Activated CD8-positive, alpha-beta memory T cell treated with anti-CD3 and anti-CD28 coated beads for 1 hour (primary cell): ENCODE measurements at places on chromosomes 2 and 18.

- DNase-seq = no peak
These were observed 156.1 kb upstream of the SLC39A10 start for GRCh38 chr2:195500879-195501278.

DNA sequence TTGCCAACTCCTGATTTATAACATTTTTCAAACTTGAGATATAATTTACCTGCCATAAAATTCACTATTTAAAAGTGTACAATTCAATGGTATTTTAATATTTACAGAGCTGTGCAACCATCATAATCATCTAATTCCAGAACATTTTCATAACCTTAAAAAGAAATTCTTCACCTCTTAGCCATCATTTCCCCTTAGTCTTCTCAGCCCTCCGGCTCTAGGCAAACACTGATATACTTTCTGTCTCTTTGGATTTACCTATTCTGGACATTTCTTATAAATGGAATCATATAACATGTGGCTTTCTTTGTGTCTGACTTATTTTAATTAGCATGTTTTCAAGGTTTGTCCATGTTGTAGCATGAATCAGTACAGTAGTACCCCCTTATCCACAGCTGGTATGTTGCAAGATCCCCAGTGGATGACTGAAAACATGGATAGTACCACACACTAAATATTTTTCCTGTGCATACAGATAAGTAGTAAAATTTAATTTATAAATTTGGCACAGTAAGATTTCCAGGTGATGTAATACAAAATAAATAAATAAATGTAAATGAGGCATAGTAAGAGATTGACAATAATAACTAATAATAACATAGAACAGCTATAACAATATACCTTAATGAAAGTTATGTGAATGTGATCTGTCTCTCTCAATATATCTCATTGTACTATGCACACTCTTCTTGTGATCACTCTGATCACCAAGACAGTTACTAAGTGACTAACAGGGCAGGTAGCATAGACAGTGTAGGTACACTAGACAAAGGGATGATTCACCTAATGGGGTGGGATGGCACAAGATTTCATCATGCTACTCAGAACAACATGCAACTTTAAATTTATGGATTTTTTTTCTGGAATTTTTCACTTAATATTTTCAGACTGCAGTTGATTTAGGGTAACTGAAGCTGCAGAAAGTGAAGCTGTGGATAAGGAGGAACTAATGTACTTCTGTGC, 73.1 kb downstream of the RAB3GAP1 start:
- no peak for DNase-seq

- no peak for DNase-seq
These were observed 7.8 kb upstream of the GPR55 start for GRCh38 chr2:230932556-230933511.

DNA sequence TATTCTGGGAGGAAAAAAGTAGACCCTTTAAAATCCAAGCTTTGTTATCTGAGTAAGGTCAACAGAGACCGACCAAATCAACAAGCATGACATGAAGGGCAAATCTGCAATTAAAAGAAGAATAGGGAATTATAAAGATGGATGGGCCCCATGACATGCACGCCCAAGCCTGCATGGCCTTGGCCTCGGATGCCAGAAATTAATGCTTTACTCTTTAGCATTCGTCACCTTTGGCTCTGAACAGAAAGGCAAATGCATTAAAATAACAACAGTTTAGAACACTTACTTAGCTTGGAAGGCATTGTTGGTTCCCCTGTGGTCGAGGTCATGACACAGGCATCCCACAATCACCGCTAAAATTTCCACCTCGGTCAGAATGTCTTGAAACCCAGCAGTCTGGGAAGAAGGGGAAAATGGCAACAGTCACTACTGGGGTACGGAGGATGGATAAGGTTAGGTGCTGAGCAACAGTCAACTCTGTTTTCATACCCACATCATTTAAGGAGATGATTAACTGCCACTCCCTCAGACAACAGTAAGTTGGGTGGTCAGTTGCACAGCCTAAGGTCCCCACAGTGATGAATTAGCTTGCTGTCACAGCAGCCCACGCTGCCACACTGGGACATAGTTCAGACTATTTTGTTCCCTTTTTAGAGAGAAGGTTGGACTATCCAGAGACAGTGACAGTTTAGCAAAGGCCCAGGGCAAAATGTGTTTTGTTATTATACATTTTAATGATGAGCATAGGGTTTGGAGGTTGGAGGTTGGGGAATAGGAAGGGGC, 319.1 kb downstream of the AGPS start:
- no peak for DNase-seq
